ENCODE measurements at places on chromosomes 16 and 17.
A peak's percentile ranks its signal among the peaks of the same experiment; 100 is the strongest.

- H3K36me3 ChIP-seq = no peaks in the 10 kb centered on the region
- H3K27me3 ChIP-seq = no peaks in the 10 kb centered on the region
- peak; percentile 69 for DNase-seq
- H3K27ac ChIP-seq = peak overlapping the region; percentile 60
Observed at GRCh38 chr16:79599837-79600637, 500 bp downstream of the MAF start.

GRCh38 chr17:55776271-55776670, 25.4 kb downstream of the PCTP start:
- no peaks in the 10 kb centered on the region for H3K36me3 ChIP-seq
- H3K4me3 ChIP-seq = no peak overlapping the region
- DNase-seq = no peak
- H3K27me3 ChIP-seq = no peaks in the 10 kb centered on the region

DNA sequence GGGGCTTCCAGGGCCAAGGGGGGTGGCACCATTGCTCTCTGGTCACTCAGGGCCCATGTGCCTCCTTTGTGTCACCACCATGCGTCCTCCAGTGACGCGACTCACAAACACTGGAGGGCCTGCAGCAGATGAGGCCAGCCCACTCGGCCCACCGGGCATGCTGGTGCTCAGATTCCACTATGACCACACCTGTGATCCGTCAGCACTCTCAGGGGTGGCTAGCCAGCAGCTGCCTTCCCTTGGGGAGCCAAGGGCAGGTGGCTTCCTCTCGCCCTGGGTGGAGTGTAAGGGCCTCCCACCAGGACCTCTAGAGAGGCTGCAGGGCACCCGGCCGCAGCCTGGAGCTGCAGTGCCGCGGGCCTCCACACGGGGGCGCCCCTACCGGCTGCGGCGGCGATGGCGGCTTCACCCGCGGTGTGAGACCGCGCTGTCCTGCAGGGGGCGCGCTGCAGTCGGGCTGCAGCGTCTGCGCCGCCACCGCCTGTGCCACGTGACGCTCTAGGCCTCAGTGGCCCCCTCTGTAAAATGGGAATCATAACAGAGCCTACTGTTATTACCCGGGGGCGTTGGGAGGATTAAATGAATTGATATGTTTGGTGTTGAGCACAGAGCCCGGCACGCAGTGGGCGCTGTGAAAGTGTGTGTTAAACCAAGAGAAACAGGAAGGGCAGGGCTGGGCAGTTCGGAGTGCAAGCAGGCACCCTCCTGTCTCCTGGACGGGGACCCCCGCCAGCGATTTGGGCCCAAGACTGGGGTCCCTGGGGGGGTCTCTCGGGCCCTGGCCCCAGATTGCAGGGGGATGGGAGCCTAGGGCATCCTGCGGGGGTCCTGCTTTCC, 192.4 kb upstream of the GSE1 start:
- no peaks in the 10 kb centered on the region for H3K36me3 ChIP-seq
- DNase-seq = peak; percentile 90
- no peak overlapping the region for H3K27ac ChIP-seq
- H3K4me3 ChIP-seq = no peak overlapping the region

DNA sequence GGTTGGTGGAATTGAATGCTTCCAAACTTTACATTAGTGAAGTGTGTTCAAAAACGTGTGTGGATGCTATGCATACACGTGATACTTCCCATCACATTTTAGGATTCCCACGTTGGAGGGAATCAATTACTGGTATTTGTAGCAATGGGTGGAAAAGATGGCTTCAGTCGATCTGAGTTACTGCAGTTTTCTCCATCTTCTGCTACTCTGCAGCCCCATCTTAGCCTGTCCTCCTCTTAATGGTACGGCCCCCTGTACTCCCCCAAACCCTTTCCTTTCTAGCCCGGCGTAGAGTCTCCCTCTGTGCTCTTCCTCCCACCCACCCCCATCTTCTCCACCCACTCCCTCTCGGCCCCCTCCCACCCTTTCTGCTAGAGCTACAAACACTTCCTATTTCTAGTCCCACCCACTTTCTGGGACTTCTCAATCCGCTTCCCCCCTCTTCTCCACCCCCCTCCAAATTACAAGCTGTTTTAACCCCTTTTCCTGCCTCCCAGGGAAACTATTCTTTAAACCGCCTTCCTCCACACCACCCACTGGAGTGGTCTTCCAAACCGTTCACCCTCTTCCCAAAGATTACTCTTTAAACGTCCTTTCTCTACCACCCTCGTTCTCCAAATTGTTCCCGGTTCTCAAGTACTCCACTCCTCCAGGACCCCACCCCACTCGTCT, 1.1 kb downstream of the CHTF8 start:
- H3K27me3 ChIP-seq = no peaks in the 10 kb centered on the region
- peak; percentile 6 for DNase-seq
- peak overlapping the region; percentile 88 for H3K27ac ChIP-seq
- H3K4me3 ChIP-seq = peak overlapping the region; percentile 70
- H3K4me1 ChIP-seq = peaks cover 12% of the 10 kb centered on the region

- H3K27me3 ChIP-seq = no peaks in the 10 kb centered on the region
- no peak overlapping the region for H3K27ac ChIP-seq
- H3K4me3 ChIP-seq = no peak overlapping the region
- peaks cover 6% of the 10 kb centered on the region for H3K36me3 ChIP-seq
- no peaks in the 10 kb centered on the region for H3K4me1 ChIP-seq
Observed at GRCh38 chr17:49316889-49317675, 45.0 kb downstream of the ZNF652 start.

DNA sequence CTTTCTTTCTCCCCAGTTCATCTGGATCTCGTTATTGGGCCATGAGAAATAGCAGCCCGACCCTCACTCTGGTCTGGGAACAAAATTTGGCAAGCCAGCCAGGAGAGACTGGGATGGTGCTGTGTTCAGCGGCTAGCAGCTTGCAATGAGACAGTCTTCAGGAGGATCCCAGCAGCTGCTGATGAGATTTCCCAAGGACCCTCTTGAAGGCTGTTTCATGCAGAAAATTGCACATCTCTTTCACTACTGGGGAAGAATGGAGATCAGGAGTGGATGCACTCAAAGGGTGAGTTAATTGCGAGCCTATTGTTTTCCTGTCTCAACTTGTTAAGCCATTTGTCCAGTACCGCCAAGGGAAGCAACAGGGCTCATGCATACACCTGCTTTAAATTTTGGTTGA, 5.5 kb upstream of the COIL start:
- H3K4me1 ChIP-seq = no peaks in the 10 kb centered on the region
- H3K36me3 ChIP-seq = no peaks in the 10 kb centered on the region
- H3K27me3 ChIP-seq = no peaks in the 10 kb centered on the region
- H3K27ac ChIP-seq = no peak overlapping the region
- no peak overlapping the region for H3K4me3 ChIP-seq

GRCh38 chr17:76553178-76553908, 13.5 kb downstream of the PRCD start:
- peaks cover 7% of the 10 kb centered on the region for H3K4me1 ChIP-seq
- no peak overlapping the region for H3K27ac ChIP-seq
- no peaks in the 10 kb centered on the region for H3K36me3 ChIP-seq
- DNase-seq = no peak
- H3K27me3 ChIP-seq = no peaks in the 10 kb centered on the region

DNA sequence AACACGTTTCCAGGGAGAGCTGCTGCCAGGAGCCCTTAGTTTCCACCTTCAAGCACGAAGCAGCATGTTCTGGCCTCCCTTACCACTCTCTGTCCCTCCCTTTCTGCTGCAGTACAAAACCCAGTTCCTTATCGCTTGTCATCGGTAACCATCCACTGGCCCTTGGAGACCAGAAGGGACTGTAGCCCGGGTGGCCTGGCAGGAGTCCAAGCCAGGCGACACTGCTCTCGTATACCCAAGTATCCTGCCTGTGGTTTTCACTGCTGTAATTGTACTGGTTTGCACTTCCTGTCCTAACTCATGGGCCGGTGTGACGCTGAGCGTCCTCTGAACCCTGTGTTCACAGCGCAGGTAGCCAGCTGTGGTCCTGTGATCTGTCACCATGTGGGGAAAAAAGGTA, 81.1 kb downstream of the MAF start:
- H3K4me3 ChIP-seq = no peak overlapping the region
- no peaks in the 10 kb centered on the region for H3K27me3 ChIP-seq
- DNase-seq = no peak
- no peak overlapping the region for H3K27ac ChIP-seq
- no peaks in the 10 kb centered on the region for H3K36me3 ChIP-seq
- peaks cover 3% of the 10 kb centered on the region for H3K4me1 ChIP-seq

- no peaks in the 10 kb centered on the region for H3K36me3 ChIP-seq
- H3K27ac ChIP-seq = no peak overlapping the region
- H3K27me3 ChIP-seq = no peaks in the 10 kb centered on the region
Observed at GRCh38 chr17:50550661-50551432, 3.9 kb downstream of the SPATA20 start.

GRCh38 chr17:57624386-57624785, 120.7 kb downstream of the CCDC182 start:
- no peaks in the 10 kb centered on the region for H3K36me3 ChIP-seq
- H3K27me3 ChIP-seq = no peaks in the 10 kb centered on the region
- no peak overlapping the region for H3K27ac ChIP-seq
- DNase-seq = no peak

Data from naive thymus-derived CD4-positive, alpha-beta T cell (primary cell).